ENCODE measurements at places on chromosomes 1 and 21. TPM values are rescaled to one million over a fixed set of nuclear protein-coding genes. Genes with fewer than 3 reads are reported as not detected.

The ERICH3 gene
- not detected for total RNA-seq

The C1orf115 gene
- total RNA-seq, result 0.14 TPM

The FDPS gene
- total RNA-seq, result 251 TPM

The AMPD1 gene
- not detected for total RNA-seq

The TTC34 gene
- total RNA-seq, result 0.56 TPM

The DENND2C gene
- 1.2 TPM for total RNA-seq

The FYB2 gene
- total RNA-seq, result not detected

The DMBX1 gene
- 0.47 TPM for total RNA-seq

The PRXL2B gene
- total RNA-seq, result 9.1 TPM

The ARMH1 gene
- total RNA-seq, result 8.7 TPM

The DPT gene
- total RNA-seq, result not detected

The TMCO4 gene
- 20.3 TPM for total RNA-seq

The SLC9A1 gene
- 25.3 TPM for total RNA-seq

The GJA5 gene
- not detected for total RNA-seq

The MROH7 gene
- 0.84 TPM for total RNA-seq

The PGLYRP4 gene
- total RNA-seq, result not detected

The NECTIN4 gene
- not detected for total RNA-seq

The ESRRG gene
- not detected for total RNA-seq

The REN gene
- not detected for total RNA-seq

The MEF2D gene
- total RNA-seq, result 62.2 TPM

The C1orf141 gene
- not detected for total RNA-seq

The MORN1 gene
- 4.0 TPM for total RNA-seq

The TNFRSF14 gene
- 93.2 TPM for total RNA-seq

The EPHX1 gene
- 1.6 TPM for total RNA-seq

The NCAM2 gene
- total RNA-seq, result not detected

The PIK3CD gene
- total RNA-seq, result 273 TPM

The CSMD2 gene
- not detected for total RNA-seq

The OLFM3 gene
- not detected for total RNA-seq

The L1TD1 gene
- not detected for total RNA-seq

The CFHR3 gene
- not detected for total RNA-seq

The CR1L gene
- not detected for total RNA-seq

The SLAMF8 gene
- 2.1 TPM for total RNA-seq

The PLPPR4 gene
- not detected for total RNA-seq

The LENEP gene
- 0.48 TPM for total RNA-seq

The ADGRL4 gene
- total RNA-seq, result not detected

The S100A5 gene
- not detected for total RNA-seq

The RAD54L gene
- total RNA-seq, result 23.3 TPM

The A3GALT2 gene
- not detected for total RNA-seq

The GBP1 gene
- 154 TPM for total RNA-seq

The AGMAT gene
- total RNA-seq, result 8.6 TPM

The BATF3 gene
- 46.6 TPM for total RNA-seq

The INAVA gene
- 0.25 TPM for total RNA-seq

The HSD3B2 gene
- not detected for total RNA-seq

The OPTC gene
- total RNA-seq, result not detected

The PLD5 gene
- total RNA-seq, result not detected

The NPPB gene
- total RNA-seq, result not detected

The OR2M3 gene
- total RNA-seq, result not detected

The KLF17 gene
- not detected for total RNA-seq

The PTCH2 gene
- total RNA-seq, result 1.9 TPM

The OVAAL gene
- not detected for total RNA-seq

The RXFP4 gene
- not detected for total RNA-seq

The POFUT2 gene
- total RNA-seq, result 23.5 TPM

The PPIAL4G gene
- total RNA-seq, result 0.24 TPM

The MAP3K7CL gene
- total RNA-seq, result 6.1 TPM

The KDF1 gene
- total RNA-seq, result not detected

The CHI3L1 gene
- 1.8 TPM for total RNA-seq

The CLDN8 gene
- total RNA-seq, result not detected

The FCRLB gene
- 0.42 TPM for total RNA-seq

The LMX1A gene
- total RNA-seq, result not detected

Measured in natural killer cell treated with Interleukin-12 subunit alpha and Interleukin-12 subunit beta and Interleukin-15 and Interleukin-18, amount 100 ng/mL, for 72 hours (primary cell).